Dermis blood vessel endothelial cell (primary cell): ENCODE measurements at places on chromosomes 2 and 18. TPM values are rescaled to one million over a fixed set of nuclear protein-coding genes. Genes with fewer than 3 reads are reported as not detected.

RAD51AP2 gene
- not detected in 2 replicates for total RNA-seq

SLC9A4 gene
- total RNA-seq, result not detected in 2 replicates

SCYGR4 gene
- not detected in 2 replicates for total RNA-seq

CFC1 gene
- not detected in 2 replicates for total RNA-seq
